ENCODE measurements at places on chromosomes 16 and 17.

- no peak for DNase-seq
These were observed 28.6 kb upstream of the NKD1 start for GRCh38 chr16:50519602-50520001.

DNA sequence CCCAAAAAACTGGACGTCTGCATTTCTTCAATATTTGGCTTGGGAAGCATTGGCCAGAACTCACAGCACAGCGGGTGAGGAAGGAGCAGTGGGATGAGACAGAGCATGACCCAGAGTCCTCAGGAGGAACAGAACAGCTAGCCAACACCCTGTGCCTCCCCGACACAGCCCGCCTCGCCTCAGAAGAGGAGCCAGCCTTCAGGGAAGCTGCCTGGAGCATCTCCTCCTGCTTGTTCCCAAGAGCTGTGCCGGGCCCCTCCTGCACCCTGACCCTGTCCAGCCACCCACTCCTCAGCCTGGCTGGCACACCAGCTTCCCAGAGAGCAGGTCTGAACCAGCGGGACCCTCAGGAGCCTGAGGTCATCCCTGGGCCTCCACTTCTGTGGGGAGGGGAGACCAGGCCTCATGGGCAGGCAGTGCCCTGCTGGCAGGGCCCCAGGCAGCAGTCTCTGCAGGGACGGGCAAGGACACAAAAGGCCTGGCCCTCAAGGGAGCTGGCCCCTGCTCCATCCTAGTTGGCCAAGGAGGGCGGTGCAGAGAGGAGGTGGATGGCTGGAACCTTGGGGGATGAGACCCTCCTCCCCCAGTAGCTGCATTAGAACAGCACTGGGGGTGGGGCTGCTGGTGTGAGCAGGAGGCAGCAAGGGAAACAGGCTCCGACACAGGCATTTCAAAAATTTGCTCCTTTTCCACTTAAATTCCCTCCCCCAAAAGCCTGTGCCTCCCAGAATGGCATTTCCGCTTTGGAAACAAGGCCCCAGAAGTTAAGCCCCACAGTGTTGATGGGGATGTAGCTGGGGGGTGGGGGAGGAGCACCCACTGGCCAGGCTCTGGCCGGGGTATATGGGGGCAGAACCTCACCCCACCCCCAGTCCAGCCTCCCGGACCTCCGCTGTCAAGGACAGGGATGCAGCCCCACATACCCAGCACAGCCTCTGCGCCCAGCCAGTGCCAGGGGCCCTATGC, 1.8 kb upstream of the BCAR1 start:
- DNase-seq = no peak

DNA sequence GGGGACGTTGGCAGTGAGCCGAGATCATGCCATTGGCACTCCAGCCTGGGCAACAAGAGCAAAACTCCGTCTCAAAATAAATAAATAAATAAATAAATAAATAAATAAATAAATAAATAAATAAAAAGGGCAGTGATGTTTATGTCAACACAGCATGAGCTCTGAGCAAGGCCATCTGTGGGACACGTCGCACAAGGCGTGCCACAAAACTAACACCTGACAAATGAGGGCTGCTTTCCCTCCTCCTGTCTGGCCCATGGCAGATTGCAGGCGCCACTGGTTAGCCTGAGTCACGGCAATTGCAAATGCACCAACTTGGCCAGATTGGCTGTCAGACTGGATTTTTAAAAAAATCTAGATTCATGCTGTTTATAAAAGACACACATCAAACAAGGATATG, 25.9 kb upstream of the SPNS3 start:
- DNase-seq = no peak

DNA sequence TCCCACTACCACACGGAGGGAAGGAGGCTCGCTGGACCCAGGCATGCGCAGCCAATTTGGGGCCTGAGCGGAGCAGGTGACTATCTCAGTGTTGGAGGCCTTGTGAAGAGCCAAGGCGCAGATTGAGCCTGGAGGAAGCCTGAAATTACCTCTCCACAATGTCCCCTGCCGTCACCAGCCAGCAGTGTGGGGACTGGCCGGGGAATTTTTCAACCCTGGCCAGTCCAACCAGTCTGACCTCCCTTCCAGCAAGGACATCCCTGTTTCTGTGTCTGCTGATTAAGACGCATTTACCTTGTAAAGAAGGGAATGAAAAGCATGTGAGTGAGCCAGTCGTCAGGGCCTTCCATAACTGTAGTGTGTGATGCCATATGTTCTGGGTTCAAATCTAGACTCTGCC, 198.1 kb upstream of the IRX3 start:
- DNase-seq = no peak

GRCh38 chr17:79176792-79177601, 102.4 kb downstream of the ENGASE start:
- no peak for DNase-seq

DNA sequence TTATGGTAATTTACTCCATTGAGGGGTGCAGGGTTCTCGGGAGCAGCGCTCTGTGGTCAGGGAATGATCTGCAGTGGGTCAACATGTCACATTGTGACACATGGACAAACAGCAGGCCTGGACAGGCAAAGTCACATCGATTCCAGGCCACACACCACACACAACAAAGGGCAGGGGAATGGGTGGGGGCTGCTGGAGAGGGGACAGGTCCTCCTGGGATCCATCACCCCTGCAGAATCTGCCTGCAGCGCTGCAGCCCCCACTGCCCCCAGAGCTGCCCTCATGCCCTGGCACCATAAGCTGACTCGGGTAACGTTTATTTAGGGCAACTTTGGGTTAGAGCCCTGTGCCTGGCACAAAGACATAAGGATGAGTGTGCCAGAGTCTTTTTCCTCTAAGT, 9.1 kb downstream of the PEMT start:
- DNase-seq = no peak

DNA sequence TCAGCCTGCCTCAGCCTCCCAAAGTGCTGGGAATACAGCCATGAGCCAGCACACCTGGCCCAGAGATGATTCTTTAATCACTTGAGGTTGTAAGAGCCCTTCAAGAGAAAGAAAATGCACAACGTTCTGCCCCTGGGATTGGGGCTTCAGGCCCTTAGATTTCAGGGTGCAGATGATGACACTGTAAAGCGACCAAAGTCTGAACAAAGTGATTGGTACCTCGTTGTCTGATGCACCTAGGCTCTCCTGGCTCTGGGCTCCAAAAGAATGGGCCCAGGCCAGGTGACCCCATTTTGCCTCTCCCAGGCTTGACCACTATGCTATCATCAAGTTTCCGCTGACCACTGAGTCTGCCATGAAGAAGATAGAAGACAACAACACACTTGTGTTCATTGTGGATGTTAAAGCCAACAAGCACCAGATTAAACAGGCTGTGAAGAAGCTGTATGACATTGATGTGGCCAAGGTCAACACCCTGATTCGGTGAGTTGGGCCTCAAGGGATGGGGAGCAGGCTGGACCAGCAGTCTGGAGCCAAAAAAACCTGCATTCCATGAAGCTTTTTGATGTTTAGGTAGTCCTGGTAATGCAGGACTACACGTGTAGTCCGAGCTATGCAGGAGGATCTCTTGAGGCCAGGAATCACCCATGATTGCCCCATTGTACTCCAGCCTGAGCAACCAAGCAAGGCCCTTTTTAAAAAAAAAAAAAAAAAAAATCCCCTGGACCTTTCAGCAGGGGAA, 2.8 kb downstream of the RPL23A start:
- DNase-seq = no peak

GRCh38 chr17:11852912-11853311, 144.4 kb downstream of the ZNF18 start:
- no peak for DNase-seq

All from effector memory CD4-positive, alpha-beta T cell (primary cell).